ENCODE measurements at places on chromosomes 16 and 17.

DNA sequence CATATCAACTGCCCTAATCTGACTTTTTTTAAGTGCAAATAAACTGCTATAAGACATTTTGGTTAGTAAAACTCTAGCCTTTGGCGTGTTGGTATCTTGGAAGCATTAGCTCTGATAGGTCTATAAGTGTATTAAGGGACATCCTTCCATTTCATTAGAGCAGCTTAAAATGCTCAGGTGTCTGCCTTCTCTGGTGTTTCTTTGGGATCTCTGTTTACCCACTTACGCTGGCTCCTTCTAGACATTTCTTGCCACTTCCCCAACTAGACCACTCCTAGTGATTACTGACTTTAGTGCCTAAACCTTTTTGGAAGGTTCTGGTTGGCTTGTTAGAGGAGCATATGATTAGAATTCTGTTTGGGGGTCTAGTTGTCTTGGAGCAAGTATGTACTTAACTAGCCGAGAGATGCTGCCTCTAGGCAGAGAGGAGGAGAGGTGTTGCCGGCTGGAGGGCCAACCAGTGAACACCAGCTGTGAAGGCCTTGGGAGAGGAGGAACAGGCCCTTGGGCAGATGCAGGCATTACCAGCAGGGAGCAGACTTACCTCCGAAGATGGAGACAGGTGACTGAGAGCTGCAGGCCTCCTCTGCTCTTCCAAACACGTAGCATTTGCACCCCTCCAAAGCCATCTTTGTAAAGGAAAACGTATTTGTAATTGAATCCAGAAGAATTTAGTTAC is 15.2 kb upstream of the CLEC18C start:
- H3K27me3 ChIP-seq, result no peaks in the 10 kb centered on the region
- H3K4me3 ChIP-seq, result no peak overlapping the region
- H3K4me1 ChIP-seq, result peaks cover 7% of the 10 kb centered on the region
- H3K27ac ChIP-seq, result no peak overlapping the region
- DNase-seq, result no peak
- H3K36me3 ChIP-seq, result peaks cover 20% of the 10 kb centered on the region

DNA sequence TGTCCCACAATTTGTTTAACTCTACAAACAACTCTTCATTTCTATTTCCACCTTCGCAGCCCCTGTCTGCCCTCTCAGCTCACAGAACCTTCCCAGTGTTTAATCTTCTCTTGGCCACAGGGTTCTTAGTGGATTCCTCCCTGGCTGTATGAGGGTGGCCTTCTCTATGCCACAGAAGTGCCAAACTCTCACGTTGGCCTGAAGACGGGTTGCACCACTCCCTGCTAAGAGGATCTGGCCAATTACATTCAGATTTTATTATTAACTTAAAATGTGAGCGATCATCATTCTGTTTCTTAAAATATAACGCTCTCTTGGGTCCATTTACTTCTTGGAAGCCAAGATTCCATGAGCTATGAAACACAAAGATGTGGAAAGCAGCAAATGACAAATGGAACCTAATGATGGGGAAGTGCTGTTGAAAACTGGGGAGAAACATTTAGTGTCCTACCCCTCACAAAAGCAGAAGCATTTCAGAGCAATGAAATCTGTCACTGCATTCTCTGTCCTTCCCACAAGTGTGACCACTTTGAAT is 91.3 kb upstream of the NOG start:
- no peak overlapping the region for H3K4me3 ChIP-seq
- H3K27ac ChIP-seq, result no peak overlapping the region
- H3K36me3 ChIP-seq, result no peaks in the 10 kb centered on the region
- no peaks in the 10 kb centered on the region for H3K27me3 ChIP-seq
- H3K4me1 ChIP-seq, result no peaks in the 10 kb centered on the region

- DNase-seq, result no peak
- no peak overlapping the region for H3K27ac ChIP-seq
- H3K27me3 ChIP-seq, result no peaks in the 10 kb centered on the region
- no peaks in the 10 kb centered on the region for H3K4me1 ChIP-seq
- no peaks in the 10 kb centered on the region for H3K36me3 ChIP-seq
Measured at GRCh38 chr17:43146649-43147048, 21.5 kb upstream of the BRCA1 start.

- peaks cover 12% of the 10 kb centered on the region for H3K4me1 ChIP-seq
- no peak for DNase-seq
- H3K27me3 ChIP-seq, result no peaks in the 10 kb centered on the region
- no peak overlapping the region for H3K4me3 ChIP-seq
Measured at GRCh38 chr16:15891508-15891907, 3.1 kb upstream of the CEP20 start.

DNA sequence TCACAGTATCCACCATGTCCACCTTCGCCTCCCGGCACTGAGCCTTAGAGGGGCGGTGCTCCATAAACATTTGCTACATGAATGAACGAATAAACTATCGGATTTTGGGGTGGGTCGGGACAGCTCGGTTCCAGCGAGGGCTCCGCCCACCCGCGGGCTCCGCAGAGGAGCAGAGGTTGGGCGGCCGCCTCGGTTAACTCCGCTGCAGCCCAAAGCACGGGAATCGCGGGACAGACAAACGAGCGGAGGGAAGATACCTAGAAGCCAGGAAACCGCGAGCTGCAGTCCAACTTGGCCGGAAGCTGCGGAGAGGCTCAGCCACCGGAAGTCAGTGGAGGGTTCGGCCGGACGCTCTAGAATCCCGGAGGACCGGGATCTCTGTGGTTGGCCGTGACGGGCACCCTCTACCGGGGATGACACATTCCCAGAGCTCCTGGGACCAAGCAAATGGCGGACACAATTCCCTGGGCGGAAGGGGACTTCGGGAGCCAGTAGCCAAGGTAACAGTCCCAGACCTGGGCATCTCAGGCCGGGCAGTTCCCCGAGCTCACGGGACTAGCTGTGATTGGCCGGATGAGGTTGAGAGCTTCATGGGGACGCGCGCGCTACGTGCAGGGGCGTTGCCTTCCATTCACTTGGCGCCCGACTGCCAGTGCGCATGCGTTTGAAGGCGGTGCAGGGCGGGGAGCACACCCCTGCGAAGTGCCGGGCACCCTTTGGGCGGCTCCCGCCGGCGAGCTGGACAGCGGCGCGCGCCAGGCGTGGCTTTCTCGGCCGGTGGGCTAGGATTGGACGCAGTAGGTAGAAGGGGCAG is 489 bp upstream of the MAPK7 start:
- peaks cover 13% of the 10 kb centered on the region for H3K4me1 ChIP-seq
- peak; percentile 96 for DNase-seq
- H3K27ac ChIP-seq, result peak overlapping the region; percentile 96
- H3K4me3 ChIP-seq, result peak overlapping the region; percentile 75
- H3K36me3 ChIP-seq, result peaks cover 12% of the 10 kb centered on the region

DNA sequence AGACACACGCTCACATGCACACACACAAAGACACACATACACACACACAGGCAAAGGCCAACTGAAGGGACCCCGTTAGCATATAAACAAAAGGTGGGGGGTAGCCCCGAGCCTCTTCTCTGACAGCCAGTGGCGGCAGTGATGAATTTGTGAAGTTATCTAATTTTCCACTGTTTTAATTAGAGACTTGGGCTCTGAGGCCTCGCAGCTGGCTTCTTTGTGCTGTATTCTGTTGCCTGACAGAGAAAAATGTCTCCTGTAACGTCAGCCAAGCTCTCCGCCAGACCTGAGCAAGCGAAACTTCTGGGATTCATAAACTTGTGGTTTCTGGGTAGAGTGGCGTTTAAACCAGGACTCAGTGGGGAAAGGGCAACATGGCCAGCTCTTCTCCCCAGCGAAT is 113.9 kb upstream of the FOXF1 start:
- peaks cover 35% of the 10 kb centered on the region for H3K4me1 ChIP-seq
- H3K36me3 ChIP-seq, result no peaks in the 10 kb centered on the region
- peak overlapping the region; percentile 81 for H3K27ac ChIP-seq
- H3K4me3 ChIP-seq, result no peak overlapping the region
- no peaks in the 10 kb centered on the region for H3K27me3 ChIP-seq

- DNase-seq, result no peak
- no peak overlapping the region for H3K27ac ChIP-seq
- H3K27me3 ChIP-seq, result no peaks in the 10 kb centered on the region
- H3K36me3 ChIP-seq, result no peaks in the 10 kb centered on the region
Measured at GRCh38 chr17:10992106-10992880, 154.4 kb upstream of the PIRT start.

DNA sequence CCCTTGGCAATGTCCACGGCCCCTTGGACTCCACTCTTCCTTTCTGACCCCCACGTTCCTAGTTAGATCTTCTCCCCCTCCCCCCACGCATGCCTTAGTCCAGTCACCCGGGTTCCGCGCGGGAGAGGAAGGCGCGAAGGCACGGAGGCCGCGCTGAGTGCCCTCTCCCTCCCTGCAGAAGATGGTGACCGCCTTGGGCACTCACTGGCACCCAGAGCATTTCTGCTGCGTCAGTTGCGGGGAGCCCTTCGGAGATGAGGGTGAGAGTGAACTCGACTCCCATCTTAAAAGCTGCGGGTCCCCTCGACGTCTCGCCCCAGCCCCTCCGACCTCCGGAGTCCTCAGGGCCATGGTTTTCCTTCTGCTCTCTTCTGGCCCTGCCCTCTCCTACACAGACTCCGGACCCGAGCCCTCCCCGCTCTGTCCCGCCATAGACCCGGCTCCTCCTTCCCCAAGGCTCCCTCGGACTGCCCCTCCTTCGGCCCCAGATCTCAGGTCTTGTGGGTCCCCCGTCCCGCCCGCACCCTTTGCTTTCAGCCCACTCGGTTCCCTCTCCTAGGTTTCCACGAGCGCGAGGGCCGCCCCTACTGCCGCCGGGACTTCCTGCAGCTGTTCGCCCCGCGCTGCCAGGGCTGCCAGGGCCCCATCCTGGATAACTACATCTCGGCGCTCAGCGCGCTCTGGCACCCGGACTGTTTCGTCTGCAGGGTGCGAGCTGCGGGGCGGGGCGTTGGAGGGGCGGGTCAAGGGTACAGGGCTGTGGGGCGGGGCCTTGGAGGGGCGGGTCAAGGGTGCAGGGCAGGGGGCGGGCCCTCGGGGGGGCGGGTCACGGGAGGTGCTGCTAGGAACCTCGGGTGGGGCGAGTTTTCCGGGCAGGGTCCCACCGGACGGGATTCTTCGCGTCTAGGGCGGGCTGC is 4.6 kb downstream of the TGFB1I1 start:
- peaks cover 22% of the 10 kb centered on the region for H3K36me3 ChIP-seq
- H3K4me1 ChIP-seq, result peaks cover 32% of the 10 kb centered on the region
- H3K27ac ChIP-seq, result no peak overlapping the region

All from astrocyte (in vitro differentiated cells and primary cell).